Ascending aorta (tissue), 2 donors: ENCODE measurements at places on chromosomes 11 and 22.

- no peak for DNase-seq
Observed at GRCh38 chr22:39989633-39990032, 5.1 kb upstream of the FAM83F start.

DNA sequence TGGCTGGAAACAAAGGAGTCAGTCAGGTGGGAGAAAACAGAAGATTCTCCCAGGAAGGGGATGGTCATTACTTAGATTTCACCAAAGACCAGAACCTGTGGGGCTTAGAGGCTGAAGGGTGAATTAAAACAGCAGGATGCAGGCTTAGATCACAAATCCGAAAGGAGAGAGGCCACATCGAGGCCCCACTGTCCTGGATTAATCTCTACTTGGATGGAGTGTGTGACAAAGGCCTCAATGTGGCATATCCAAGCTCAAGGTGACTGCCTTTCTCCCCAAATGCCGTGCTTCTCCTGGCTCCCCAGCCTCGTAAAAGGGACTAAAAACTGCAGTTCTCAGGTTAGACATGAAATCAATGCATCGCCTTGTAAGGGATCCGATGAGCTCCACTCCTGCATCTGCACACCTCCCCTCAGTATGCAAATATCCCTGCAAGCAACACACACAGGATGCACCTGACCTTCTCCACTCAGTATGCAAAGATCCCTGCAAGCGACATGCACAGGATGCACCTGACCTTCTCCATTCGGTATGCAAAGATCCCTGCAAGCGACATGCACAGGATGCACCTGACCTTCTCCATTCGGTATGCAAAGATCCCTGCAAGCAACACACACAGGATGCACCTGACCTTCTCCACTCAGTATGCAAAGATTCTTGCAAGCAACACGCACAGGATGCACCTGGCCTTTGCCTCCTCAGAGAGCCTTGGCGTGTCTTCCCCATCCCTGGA is 447.4 kb downstream of the BRD1 start:
- peak; percentile 31 for DNase-seq

GRCh38 chr11:44246726-44247125 is 63.2 kb downstream of the ALX4 start:
- DNase-seq: no peak

DNA sequence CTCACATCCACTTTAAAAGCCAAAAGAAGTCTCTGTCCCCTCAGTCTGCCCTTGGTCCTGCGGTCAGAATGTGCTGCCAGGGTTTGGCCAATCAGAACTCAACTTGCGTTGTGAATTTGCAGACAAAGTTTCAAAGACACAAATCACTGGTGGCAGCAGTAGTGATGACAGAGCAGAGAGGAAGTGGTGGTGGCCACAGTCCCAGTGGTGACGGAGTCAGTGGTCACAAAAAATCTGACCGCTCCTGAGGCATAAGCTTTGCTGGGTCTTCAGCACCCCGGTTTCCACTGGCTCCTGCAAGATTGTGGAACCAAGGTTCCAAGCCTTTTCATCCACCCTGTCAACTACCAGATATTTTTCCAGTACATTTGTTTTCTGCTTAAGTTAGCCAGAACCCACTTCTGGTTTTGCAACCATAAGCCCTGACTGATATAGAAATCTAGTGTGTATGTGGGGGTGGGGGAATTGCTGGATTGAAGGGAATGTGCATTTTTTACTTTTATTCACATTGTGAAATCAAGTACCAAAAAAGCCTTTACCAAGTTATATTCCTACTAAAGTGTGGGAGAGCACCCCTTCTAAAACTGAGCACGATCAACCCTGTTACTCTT is 112.3 kb downstream of the TMPRSS5 start:
- no peak for DNase-seq

DNA sequence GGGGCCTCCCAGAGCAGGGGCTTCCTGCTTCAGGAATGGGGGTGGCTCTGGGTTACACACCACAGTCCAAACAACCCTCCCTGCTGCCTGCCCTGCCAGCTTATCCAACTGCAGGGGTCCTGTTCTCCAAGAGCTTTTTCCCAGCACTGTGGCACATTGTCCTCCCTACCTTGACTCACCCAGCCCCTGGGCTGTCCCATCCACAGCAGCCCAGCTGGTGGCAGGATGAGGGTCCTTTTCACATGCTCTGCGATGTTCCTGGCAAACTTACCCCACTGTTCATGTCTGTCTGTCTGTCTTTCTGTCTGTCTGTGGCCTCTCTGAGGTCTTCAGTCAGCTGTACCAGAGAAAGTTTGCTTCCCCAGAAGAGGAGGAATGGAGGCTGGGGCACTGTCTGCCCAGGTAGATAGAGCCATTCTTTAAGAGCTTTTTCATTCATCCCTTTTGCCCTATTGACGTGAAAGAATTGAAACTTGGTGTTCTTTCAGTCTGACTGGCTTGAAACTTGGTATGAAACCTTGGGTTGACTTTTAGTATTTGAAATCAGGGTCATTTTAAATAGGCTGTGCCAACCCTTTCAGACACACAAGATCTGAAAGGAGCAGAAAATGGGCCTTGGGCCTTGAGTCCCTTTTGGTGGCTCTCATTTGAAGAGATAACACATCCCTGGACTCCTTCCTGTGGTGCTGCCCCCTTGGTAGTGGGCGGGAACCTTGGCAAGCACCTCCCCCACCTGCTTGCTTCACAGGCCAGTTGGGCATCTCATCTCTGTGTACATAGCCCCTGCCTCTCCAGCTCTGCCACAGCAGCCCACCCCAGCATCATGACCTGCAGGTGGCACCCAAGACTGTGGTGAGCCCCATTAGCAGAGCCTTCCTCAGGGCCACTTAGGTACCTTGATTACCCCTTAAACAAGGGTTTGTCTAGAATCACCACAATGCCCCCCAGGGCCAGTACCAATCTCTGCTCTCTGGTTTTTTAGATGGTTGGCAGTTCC is 74.6 kb upstream of the SUSD2 start:
- DNase-seq: no peak

- DNase-seq: no peak
Observed at GRCh38 chr11:102915044-102915375, 40.2 kb upstream of the MMP12 start.

DNA sequence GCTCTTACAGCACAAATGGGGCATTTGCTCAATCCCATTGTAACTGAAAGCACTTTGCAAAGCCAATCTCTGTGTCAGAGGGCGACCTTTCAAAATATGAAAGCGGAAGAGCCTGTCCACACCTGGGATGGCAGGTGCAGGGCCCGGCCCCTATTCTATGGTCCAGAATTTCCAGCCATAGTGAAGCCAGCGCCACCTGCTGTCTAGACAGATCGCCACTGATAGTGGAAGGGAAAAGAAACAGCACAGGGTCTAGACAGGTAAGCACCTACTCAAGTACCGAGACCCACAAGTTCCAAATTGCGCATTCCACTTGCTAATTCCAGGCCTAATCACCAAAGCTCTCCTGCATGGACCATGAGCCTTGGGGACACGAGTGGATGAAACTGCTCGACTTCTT is 141.4 kb downstream of the NTM start:
- DNase-seq: no peak

DNA sequence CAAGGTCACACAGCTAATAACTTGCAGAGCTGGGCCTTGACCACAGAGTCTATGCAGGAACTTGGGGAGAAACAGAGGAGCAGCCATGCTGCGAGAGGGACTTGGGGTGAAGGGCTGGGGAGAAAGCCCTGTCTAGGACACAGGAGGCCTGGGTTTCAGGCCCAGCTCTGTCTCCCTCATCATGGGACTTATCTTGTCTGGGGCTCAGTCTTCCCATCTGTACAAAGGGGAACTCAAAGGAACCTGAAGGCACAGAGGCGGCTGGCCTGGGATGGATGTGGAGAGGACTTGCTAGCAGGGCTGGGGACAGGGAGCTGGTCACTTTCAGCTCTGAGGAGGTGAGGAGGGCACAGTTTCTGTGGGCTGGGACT is 36.9 kb upstream of the TPBGL start:
- DNase-seq: no peak

DNA sequence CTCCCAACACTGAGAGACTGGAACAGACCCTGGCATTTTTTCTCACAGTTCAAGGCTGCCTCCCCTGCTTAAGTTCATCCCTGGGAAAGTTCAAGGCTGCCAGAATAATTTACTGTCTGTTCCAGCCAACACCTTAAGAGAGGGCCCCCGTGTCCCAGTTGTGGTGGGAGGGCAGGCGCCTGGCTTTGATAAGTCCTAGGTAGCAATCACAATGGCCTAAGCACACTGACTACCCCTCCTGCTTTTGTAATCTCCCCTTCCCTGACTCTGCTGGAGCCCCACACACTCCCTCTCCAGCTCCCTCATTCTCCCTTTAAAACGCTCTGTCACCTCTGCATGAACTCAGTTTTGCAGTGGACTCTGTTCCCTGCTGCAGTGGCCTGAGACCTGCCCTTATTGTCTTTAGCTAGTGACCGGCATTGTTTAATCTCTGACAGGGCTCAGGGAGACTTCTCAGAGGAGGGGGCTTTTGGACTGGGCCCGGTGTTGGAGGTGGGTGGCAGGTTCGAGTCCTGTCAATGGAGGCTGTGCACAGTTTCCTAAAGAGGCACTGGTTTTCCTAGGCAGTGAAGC is 507.2 kb downstream of the TBC1D22A start:
- DNase-seq: no peak

GRCh38 chr11:11416917-11417316 is 63.9 kb upstream of the CSNK2A3 start:
- peak; percentile 75 for DNase-seq

- no peak for DNase-seq
Observed at GRCh38 chr11:31366795-31367194, 2.7 kb downstream of the DCDC1 start.

DNA sequence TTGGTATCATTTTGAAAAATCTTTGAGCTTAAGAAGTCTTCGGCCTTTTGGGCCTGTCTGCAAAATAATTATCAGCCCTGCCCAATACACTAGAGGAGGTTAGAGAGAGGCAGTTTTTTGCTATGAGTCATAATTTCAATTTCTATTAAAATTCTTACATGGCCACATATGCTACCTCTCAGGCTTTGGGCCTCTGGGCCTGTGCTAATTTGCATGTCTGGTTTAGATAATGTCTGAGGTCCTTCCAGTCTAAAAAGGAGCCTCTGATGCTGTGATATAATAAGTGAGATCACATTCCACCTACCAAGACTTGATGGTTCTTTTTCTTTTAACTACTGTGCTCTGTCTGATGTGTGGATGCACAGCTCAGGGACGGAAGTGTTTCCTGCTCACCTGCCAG is 70.8 kb downstream of the KCNJ1 start:
- DNase-seq: no peak

DNA sequence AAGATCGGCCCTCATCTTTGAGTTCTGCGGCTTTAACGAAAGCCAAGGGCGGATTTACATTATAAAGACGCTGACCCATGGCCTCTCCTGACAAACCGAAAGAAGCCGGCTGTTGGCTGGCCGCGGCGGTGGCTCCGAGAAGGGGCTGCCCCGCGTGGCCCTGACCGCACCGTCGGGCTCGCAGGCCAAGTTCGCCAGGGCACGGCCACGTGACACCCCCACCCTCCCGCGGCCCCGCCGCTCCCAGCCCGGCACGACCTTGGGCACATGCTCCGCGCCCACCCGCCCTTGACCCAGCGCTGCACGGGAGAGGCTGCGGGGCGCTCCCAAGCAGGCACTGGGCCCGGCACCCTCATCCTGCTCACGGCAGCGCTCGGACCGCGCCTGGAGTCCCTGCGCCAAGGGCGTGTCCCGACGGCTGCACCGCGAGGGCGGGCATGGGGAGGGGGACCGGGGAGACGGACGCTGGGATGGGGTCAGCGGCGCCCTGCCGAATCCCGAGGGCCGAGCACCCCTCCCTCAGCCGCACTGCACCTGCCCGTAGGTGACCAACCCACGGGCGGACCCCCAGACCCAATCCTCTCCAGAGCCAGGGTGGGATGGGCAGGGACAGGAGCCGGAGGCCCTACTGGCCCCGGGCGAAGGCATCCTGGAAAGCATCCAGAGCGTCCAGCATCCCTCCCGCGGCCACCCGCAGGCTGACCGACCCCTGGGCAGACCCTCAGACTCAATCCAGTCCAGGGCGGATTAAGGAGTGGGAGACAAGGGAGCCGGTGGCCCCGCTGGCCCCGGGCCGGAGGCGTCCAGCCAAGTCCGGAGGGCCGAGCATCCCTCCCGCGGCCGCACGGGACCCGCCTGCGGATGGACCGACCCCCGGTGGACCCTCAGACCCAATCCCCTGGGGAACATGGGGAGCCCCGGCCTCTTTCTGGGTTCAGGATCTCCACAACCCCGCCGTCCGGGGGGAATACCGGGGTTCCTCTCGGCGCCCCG is 759 bp downstream of the CPT1A start:
- peak; percentile 79 for DNase-seq

- DNase-seq: no peak
Observed at GRCh38 chr11:30595934-30596333, 9.8 kb upstream of the MPPED2 start.

DNA sequence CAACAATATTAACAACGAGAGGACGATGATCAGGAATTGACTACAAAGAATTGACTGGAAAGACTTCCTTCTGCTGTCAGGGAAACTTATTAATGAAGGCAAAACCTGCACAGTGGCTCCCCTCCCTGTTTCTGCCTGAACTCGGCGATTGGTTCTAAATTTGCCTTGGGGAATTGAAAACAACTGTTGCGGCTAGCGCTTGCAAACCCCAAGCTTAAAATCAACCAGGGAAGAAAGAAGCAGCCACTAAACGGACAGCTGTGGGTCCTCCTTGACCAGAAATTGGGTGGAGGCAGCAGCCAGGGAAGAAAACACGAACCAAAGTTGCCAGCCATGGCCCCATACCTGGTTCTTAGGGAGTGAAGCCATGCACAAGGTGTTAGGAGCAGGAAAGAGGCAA is 383.5 kb upstream of the CADM1 start:
- no peak for DNase-seq

DNA sequence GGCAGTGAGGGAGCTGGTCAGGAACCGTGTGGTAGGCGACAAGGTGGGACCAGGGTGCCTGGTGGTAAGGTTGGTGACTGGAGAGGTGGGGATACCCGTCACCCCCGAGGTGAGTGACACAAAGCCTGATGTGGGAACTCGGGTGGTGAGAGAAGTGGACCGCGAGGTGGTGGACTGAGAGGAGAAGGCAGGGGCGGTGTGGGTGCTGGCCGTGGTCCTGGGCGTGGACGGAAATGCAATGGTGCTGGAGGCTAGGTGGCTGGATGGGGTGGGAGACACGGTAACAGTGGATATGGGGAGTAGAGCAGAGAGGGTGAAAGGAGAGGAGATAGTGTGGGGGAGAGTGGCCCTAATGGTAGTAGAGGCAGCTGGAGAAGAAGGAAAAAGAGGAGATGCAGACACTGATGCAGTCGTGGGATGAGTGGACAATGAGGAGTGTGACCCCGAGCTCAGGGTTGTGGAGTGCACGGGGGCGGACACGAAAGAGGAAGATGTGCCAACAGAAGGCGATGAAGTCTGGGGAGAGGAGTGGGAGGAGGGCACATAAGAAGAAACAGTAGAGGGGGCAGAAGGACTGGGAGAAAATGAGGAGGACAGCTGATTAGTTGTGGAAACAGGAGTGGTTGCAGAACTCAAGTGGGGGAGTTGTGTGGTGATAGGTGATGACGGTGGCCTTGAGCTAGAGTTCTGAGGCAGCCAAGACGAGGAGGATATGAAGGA is 20.5 kb downstream of the MUC6 start:
- no peak for DNase-seq

- no peak for DNase-seq
Observed at GRCh38 chr11:78195917-78196560, 7.3 kb downstream of the USP35 start.
